ENCODE measurements at places on chromosomes 12 and 14.

DNA sequence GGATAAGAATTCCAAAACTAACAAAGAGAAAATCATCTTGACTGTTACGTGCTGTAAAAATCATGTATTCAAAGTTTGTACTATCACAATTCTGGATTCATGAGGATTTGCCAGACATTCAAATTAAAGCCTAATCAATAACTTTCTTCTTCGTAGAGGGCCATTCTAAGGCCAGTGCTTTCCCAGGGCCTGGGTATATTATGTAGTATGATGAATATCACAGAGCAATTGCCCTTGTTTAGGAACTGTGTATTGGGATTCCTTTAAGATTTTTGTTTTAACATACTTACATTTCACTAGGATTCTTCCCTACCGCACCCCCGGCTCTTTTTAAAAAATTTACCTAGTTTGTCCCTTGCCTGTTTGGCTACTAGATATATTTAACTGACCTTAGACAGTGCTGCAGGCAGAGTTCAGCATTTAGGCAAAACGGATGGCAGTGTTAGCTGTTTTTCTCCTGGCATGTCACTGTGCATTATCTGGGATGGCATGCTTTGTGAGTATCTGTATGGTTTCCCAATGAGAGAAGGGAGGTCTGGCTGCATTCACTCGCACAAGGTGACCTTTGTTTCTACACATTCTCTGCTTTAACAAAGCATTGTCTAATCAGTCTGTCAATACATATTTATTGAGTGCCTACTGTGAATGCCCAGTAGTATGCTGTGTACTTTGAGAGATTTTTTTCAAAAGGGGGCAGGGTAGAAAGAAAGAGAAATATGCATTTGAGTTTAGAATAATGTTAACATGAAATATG, 63.3 kb downstream of the ERC1 start:
- DNase-seq: no peak
- no peak overlapping the region for H3K4me3 ChIP-seq
- H3K27me3 ChIP-seq: no peaks in the 10 kb centered on the region
- no peak overlapping the region for H3K27ac ChIP-seq
- peaks cover 8% of the 10 kb centered on the region for H3K36me3 ChIP-seq

DNA sequence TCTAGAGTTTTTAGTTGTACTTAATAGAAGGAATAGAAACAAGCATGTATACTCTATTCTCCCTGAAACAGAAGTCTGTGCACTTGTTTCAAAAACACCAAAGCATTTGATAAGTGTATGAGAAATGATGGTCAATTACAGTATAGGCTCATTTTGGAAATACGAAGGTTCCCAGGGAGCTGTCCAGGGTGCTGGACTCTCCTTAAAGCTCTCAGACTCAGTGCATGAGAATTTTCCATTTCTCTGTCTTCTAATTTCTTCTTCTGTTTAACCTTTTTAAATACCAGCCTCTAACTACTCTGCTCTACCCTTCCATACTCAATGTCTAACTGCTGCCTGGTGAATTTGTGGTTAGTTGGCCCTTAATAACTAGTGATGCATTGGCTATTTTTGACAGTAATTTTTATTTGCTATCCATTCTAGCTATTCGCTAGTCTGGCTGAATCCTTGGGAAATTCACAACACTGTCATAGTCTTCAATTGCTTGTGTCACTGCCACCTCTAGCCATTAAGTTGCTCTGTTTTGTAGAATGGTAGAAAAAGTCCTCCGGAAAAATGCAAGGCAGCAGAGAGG, 229.2 kb downstream of the NRXN3 start:
- DNase-seq: peak; percentile 44
- no peaks in the 10 kb centered on the region for H3K4me1 ChIP-seq
- no peak overlapping the region for H3K27ac ChIP-seq
- H3K27me3 ChIP-seq: no peaks in the 10 kb centered on the region

GRCh38 chr12:60231303-60231702, 635.5 kb downstream of the SLC16A7 start:
- H3K27ac ChIP-seq: no peak overlapping the region
- H3K4me1 ChIP-seq: no peaks in the 10 kb centered on the region
- H3K36me3 ChIP-seq: no peaks in the 10 kb centered on the region
- DNase-seq: no peak

GRCh38 chr14:21671371-21671770, 2.2 kb downstream of the OR4E1 start:
- peaks cover 5% of the 10 kb centered on the region for H3K27me3 ChIP-seq
- H3K36me3 ChIP-seq: no peaks in the 10 kb centered on the region
- no peak overlapping the region for H3K27ac ChIP-seq

DNA sequence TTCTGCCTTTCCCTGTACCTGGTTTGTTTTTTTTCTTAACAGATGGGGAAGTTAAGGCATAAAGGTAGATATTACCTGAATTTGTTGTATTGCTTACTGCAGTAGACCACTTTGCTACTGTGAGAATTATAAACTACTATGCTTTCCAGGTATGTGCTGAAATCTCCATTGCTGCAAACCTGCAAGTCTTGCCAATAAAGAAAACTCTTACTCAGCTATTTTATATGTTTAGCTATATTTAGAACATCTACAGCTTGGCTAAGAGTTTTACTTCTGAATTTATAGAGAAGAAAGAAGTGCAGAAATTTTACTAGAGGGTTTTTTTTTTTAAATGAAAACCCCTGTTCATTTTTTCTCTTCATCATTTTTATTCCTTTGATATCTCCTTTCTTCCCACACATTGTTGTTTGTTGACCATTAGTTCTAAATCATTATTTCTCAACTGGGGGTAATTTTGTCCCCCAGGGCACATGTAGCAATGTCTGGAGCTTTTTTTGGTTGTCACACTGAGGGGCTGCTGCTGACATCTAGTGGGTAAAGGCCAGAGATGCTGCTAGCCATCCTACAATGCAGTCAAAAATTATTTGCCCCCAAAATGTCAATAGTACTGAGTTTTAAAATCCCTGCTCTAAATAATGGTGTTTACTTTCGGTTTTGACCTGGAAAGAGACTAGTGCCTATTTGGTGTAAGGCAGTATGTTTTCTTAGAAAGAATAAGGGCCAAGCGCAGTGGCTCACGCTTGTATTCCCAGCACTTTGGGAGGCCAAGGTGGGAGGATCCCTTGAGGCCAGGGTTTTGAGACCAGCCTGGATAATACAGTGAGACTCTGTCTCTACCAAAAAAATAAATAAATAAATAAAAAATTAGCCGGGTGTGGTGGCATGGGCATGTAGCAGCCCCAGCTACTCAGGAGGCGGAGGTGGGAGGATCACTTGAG, 48.6 kb downstream of the PCNX1 start:
- peak; percentile 65 for DNase-seq
- H3K4me1 ChIP-seq: peaks cover 25% of the 10 kb centered on the region
- H3K27ac ChIP-seq: no peak overlapping the region
- H3K4me3 ChIP-seq: no peak overlapping the region

GRCh38 chr12:69633061-69633460, 22.4 kb upstream of the LRRC10 start:
- H3K27me3 ChIP-seq: peaks cover 7% of the 10 kb centered on the region
- no peak for DNase-seq
- no peak overlapping the region for H3K4me3 ChIP-seq
- no peaks in the 10 kb centered on the region for H3K4me1 ChIP-seq
- H3K27ac ChIP-seq: no peak overlapping the region

DNA sequence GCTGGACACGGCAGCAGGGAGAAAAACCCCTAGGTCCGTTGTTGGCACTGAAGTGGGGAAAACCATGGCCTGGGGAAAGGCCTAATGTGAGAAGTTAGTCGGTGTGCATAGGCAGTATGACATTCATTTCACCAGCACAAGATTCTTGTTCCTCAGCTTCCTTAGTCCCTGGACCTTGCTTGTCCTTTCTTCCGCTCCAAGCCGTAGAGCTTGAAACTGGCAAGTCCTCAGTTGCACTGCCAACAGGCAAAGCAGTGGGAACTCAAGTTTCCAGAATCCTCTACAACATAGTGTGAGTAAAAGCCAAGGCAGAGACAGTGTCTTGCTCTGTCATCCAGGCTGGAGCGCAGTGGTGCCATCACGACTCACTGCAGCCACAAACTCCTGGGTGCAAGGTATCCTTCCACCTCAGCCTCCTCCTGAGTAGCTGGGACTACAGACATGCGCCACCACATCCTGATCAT, 138.5 kb upstream of the AMIGO2 start:
- H3K36me3 ChIP-seq: peaks cover 76% of the 10 kb centered on the region
- peak overlapping the region; percentile 81 for H3K4me3 ChIP-seq

GRCh38 chr12:52226446-52226845, 6.6 kb upstream of the KRT7 start:
- H3K4me3 ChIP-seq: no peak overlapping the region
- no peak for DNase-seq
- H3K27me3 ChIP-seq: peaks cover 85% of the 10 kb centered on the region
- no peaks in the 10 kb centered on the region for H3K36me3 ChIP-seq

- H3K27me3 ChIP-seq: no peaks in the 10 kb centered on the region
- no peaks in the 10 kb centered on the region for H3K4me1 ChIP-seq
- no peak overlapping the region for H3K27ac ChIP-seq
- peaks cover 2% of the 10 kb centered on the region for H3K36me3 ChIP-seq
- no peak for DNase-seq
- H3K4me3 ChIP-seq: no peak overlapping the region
Measured at GRCh38 chr14:53167602-53168328, 14.6 kb upstream of the DDHD1 start.

DNA sequence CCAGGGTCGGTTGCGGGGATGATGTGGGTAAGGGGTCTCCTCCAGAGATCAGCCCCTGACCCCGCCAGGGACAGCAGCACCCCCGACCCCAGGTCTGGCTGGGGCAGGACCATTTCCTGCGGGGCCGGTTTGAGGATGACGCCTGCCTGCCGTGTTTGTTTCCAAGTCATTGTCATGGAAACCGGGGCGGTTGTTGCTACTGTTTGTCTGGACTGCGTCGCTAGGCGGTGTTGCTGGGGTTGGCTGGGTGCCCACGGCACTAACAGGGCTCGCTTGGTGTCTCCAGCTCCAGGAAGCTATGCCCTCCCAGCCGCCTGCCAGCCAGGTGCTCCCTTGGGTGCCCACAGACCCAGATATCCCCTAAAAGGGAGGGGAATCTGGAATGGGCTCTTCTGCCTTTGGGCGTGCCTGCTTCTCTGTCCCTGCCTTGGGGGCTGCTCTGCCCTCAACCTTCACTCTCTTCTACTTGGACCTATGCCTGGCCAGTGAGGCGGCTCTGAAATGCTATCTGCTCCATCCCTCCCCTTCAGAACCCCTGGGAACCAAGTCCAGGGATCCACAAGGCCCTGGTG, 4.7 kb upstream of the CRIP1 start:
- H3K4me1 ChIP-seq: peaks cover 63% of the 10 kb centered on the region
- H3K27ac ChIP-seq: peak overlapping the region; percentile 93
- H3K27me3 ChIP-seq: peaks cover 67% of the 10 kb centered on the region

- no peak overlapping the region for H3K27ac ChIP-seq
- H3K4me3 ChIP-seq: no peak overlapping the region
Measured at GRCh38 chr14:88142997-88143396, 138.1 kb downstream of the GPR65 start.

DNA sequence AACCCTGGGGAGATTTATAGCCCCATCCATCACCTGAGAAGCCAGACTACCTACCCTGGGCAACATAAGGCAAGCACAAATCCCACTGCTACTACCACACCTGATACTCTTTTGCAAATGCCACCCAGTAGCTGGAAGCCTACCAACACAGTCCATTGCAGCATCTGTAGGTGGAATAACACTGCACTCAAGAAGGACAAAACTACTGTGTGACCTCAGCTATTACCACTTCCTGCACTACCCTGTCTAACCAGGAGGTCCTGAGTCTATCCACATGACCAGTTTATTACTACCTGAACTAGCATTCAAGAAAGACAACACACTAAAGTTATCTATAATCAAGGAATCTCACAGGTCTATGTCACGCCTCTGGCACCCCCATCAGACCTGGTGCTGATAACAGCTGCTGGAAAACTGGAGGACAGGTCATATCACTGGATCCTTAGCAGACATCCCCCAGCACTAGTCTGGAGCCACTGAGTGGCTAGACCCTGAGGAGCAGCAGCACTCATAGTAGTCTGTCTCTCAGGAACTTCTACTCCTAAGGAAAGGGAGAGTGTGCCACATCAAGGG, 2.9 kb upstream of the CLEC1A start:
- H3K27me3 ChIP-seq: peaks cover 22% of the 10 kb centered on the region
- no peaks in the 10 kb centered on the region for H3K4me1 ChIP-seq
- H3K36me3 ChIP-seq: no peaks in the 10 kb centered on the region
- no peak overlapping the region for H3K4me3 ChIP-seq
- no peak overlapping the region for H3K27ac ChIP-seq
